ENCODE measurements at places on chromosomes 3 and 15. TPM values are rescaled to one million over a fixed set of nuclear protein-coding genes. Genes with fewer than 3 reads are reported as not detected.

GRCh38 chr3:194640829-194641228 lies 7.6 kb upstream of the TMEM44 start:
- peak; percentile 40 for DNase-seq

DNA sequence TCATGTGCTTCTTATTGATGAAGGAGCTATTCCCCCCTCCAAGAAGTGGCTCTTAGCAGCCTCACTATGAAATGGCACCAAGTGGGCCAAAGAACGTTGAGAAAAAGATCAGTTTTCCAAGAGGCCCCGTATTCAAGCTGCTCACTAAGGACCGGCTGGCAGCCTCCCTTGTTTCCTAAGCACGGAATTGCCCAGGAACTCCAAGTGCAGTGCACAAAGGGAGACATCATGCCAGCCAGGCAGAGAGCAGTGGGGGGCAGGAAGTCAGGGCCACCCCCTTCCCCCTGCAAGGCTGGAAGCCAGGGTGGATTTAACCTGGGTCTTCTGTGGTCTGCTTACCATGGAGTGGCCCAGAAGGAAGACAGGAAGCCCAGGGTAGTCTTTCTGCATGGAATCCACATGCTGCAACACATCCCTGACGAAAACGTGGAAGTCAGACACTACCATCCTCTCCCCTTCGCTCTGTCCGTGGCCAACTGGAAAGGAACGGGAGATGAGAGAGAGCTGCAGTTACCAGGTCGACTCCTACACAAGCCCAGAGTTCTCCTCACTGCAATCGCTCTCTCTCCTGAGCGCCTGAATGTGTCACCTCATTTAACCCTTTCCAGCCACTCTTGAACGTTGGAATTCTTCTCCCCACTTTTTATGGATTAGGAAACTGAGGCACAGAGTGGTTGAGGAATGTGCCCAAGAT lies 49.5 kb downstream of the ABTB1 start:
- DNase-seq: no peak

DNA sequence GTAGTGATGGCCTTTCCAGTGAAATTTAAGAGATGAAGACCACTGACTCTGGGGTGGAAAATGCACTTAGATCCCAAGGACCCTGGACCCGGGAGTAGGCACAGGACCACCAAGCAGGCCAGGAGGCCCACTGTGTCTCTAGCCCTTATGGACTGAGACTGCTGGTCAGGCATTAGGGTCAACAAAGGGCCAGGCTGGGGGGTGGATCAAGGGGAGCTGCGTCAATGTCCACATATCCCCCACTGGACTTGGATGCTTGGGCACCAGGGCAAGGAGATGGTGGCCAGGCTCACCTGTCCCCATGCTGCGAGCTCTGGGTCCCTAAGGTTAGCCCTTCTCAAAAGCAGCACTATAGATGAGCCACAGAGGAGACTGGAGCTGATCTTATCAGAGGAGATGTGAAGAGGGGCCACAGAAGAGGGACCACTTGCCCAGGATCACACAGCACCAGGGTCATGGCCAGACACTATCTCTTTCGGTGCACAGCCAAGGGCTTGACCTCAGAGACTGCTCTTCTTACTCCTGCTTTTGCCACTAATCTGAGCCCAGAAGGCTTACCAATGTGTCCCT lies 14.7 kb downstream of the RAB6B start:
- no peak for DNase-seq

DNA sequence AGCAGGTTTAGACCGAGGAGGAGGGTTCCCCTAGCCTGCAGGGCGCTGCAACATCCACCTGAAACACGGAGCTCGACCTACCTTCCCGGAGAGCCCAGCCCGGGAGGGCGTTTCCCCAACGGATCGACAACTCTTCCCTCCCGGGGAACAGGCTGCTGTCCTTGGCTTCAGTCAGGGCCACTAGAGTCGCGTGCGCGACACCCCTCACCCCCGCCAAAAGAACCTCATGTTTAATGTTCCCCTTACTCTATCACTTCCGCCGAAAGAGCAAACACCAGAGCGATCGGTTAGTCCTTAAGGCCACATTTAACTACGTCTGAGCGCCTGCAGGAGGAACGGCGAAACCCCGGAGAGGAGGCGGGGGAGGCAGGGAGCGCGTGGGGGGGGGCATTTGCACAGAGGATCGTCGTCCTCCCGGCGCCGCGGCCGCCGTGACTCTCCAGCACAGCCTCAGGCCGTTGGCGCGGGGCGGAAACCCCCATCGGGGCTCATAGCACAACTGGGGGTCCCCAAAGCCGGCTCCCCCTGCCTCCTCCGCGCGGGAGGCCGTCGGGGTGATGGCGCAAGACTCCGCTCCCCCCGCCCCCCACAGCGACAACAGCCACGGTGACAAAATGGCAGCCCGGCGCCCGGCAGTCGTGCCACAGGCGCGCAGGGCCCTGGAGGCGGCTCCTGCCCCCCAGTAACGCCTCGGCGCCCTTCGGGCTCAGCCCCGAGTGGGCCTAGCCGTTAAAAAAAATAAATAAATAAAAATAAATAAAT lies 3.2 kb downstream of the ANP32A start:
- DNase-seq: peak; percentile 53

DNA sequence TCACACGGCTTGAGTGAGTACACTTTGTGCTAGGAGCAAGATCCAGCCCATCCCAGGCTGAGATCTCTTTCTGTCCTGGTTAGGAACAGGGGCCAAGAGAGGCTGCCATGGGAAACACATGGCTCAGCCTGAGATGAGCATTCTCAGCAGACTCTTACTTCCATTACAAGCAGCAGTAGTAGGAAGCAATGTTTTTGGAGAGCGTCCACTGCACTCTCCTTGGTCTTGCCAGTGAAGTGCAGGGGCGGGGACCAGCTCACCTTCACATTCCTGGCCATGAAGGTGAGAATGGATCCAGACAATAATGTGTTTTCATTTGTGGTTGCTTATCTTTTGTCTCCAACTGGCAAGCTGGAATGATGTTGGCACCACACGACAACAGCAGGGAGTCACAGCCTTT lies 24.7 kb downstream of the ZNF80 start:
- DNase-seq: no peak

The EHHADH gene
- total RNA-seq: 4.9 TPM

- DNase-seq: no peak
Observed at GRCh38 chr3:158713094-158713499, 19.2 kb downstream of the RARRES1 start.

DNA sequence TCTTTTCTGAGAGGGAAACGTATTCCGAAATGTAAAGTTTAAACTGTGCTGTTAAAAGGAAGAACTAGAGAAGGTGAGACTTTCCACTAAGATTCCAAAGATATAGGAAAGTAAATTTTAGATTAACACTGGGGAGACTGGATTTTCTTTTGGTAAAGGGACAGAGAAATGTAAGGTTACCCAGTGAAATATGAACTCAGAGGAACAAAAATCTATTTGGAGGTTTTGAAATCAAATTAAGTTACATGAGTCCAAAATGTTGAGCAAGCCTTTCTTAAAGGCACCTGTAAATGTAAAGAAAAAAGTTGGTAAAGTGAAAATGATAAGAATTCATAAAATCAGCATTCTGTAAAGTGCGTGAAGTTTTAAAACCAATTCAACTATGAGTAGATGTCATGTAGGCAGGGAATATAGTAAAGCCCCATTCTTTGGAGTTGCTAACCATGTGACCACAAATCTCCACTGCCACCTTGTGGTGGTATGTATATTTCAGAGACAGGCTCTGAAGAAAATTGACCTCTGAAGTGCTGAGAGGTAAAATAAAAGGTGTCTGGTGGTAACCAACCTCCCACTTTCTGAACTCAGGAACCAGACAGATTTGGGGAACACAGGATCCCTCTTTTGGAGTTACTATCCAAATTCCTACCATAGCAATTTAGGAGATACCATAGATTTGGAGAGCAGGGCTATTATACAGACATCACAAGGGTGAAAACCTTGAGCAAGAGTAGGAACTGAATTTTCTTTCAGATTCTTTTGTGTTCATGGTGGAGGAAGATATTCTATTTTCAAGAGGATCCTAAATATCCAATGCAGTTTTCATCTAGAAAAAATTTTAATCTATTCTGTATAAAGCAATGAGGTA lies 215.3 kb downstream of the ROBO2 start:
- peak; percentile 45 for DNase-seq

The LARP6 gene
- 14.7 TPM for total RNA-seq

The NTRK3 gene
- total RNA-seq: 12.3 TPM

GRCh38 chr15:61421470-61421869 lies 192.4 kb upstream of the RORA start:
- no peak for DNase-seq

- no peak for DNase-seq
Observed at GRCh38 chr3:65636326-65636725, 402.4 kb downstream of the MAGI1 start.

- DNase-seq: no peak
Observed at GRCh38 chr15:67072958-67073357, 7.6 kb downstream of the SMAD3 start.

DNA sequence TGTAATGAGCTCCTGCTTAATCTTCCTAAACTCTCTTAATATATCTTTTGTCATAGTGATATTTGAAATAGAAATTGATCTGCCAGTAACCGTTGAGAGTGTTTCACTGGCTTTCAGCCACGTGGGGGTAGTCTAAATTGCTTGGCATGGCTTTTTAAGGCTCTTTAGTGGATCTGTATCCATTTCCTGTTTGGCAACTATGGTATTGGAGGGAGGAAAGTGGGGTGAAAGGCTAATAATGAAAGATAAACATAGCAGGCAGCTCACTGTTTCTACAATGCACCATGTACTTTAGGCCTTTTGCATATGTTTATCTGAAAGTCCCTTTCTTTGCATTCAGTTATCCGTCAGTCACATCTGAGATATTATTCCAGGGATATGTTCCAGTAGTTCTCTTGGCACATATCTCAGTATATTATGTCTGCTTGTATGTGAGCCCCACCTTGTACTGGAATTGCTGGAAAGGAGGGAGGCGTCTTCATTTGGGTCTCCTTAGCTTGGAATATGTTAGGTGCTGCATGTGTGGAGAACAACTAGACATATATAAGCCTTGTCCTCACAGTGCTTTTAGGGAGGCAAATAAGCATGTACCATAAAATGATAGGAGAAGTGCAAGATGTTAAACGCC lies 10.8 kb downstream of the TOPAZ1 start:
- DNase-seq: no peak

- peak; percentile 22 for DNase-seq
Observed at GRCh38 chr3:151838574-151839312, 24.8 kb downstream of the AADAC start.

- DNase-seq: no peak
Observed at GRCh38 chr15:78052001-78052401, 25.5 kb downstream of the TBC1D2B start.

- no peak for DNase-seq
Observed at GRCh38 chr3:13077431-13078162, 4.4 kb upstream of the IQSEC1 start.

All from WTC11 (cell line).